CD14-positive monocyte (primary cell): ENCODE measurements at places on chromosomes 12 and 14. TPM values are rescaled to one million over a fixed set of nuclear protein-coding genes. Genes with fewer than 3 reads are reported as not detected.

C12orf54 gene
- polyA plus RNA-seq: not detected

WIF1 gene
- polyA plus RNA-seq: not detected

SLC6A13 gene
- polyA plus RNA-seq: not detected

TCL1B gene
- polyA plus RNA-seq: not detected

RND1 gene
- polyA plus RNA-seq: not detected

TAS2R9 gene
- polyA plus RNA-seq: not detected

ZC2HC1C gene
- not detected for polyA plus RNA-seq

LRFN5 gene
- not detected for polyA plus RNA-seq

YLPM1 gene
- 6.2 TPM for polyA plus RNA-seq

KLRB1 gene
- polyA plus RNA-seq: 0.29 TPM

KRT80 gene
- polyA plus RNA-seq: 0.18 TPM

PPFIA2 gene
- polyA plus RNA-seq: not detected

SLC25A47 gene
- polyA plus RNA-seq: not detected

METTL25 gene
- 8.1 TPM for polyA plus RNA-seq

ASB2 gene
- 1.4 TPM for polyA plus RNA-seq

SERPINA10 gene
- polyA plus RNA-seq: not detected in 2 replicates

LRP10 gene
- 65.1 and 89.7 TPM in 2 replicates for polyA plus RNA-seq

SART3 gene
- polyA plus RNA-seq: 10.3 TPM

KICS2 gene
- 3.5 TPM for polyA plus RNA-seq

WDHD1 gene
- 0.30 TPM for polyA plus RNA-seq

IFNG-AS1 gene
- polyA plus RNA-seq: not detected in 2 replicates

LMNTD1 gene
- polyA plus RNA-seq: not detected

PHC1 gene
- polyA plus RNA-seq: 13.8 and 19.3 TPM in 2 replicates

FLVCR2 gene
- polyA plus RNA-seq: 16.3 TPM

DHRS4 gene
- polyA plus RNA-seq: 40.4 and 48.8 TPM in 2 replicates

LALBA gene
- not detected for polyA plus RNA-seq

ACVRL1 gene
- 2.0 TPM for polyA plus RNA-seq

RHEBL1 gene
- polyA plus RNA-seq: 0.17 TPM

DAO gene
- not detected in 2 replicates for polyA plus RNA-seq

OR4K5 gene
- not detected in 2 replicates for polyA plus RNA-seq

PTGER2 gene
- 51.5 and 59.3 TPM in 2 replicates for polyA plus RNA-seq

AGAP2 gene
- polyA plus RNA-seq: 3.4 and 5.1 TPM in 2 replicates

HPD gene
- polyA plus RNA-seq: 0.75 TPM

RXYLT1 gene
- 6.5 TPM for polyA plus RNA-seq

CDKL1 gene
- polyA plus RNA-seq: 1.3 TPM

ADGRD1 gene
- 4.7 TPM for polyA plus RNA-seq

FOXA1 gene
- not detected for polyA plus RNA-seq

KERA gene
- polyA plus RNA-seq: not detected

GPR84 gene
- 14.2 and 14.9 TPM in 2 replicates for polyA plus RNA-seq

KLRF1 gene
- 2.2 TPM for polyA plus RNA-seq

PAWR gene
- polyA plus RNA-seq: not detected
